ENCODE measurements at places on chromosomes 6 and 20. TPM values are rescaled to one million over a fixed set of nuclear protein-coding genes. Genes with fewer than 3 reads are reported as not detected.

The ULBP3 gene
- 0.69 TPM for total RNA-seq

The BFSP1 gene
- not detected for total RNA-seq

The MMS22L gene
- 20.5 TPM for total RNA-seq

The ATP9A gene
- total RNA-seq, result 0.22 TPM

The TRAM2 gene
- total RNA-seq, result 14.0 TPM

The TXLNB gene
- 3.3 TPM for total RNA-seq

The DSP gene
- not detected for total RNA-seq

The CYB5R4 gene
- total RNA-seq, result 39.6 TPM

The JAG1 gene
- not detected for total RNA-seq

The CNKSR3 gene
- not detected for total RNA-seq

GRCh38 chr6:64694356-64694755, 1012.7 kb downstream of the EYS start:
- no peak for DNase-seq

GRCh38 chr20:23143098-23143497, 57.0 kb upstream of the CD93 start:
- DNase-seq, result no peak

- no peak for DNase-seq
Measured at GRCh38 chr20:55004044-55004443, 528.7 kb downstream of the DOK5 start.

- DNase-seq, result no peak
Measured at GRCh38 chr6:35178932-35179832, 34.6 kb upstream of the SCUBE3 start.

- no peak for DNase-seq
Measured at GRCh38 chr20:49420292-49420691, 62.2 kb downstream of the KCNB1 start.

DNA sequence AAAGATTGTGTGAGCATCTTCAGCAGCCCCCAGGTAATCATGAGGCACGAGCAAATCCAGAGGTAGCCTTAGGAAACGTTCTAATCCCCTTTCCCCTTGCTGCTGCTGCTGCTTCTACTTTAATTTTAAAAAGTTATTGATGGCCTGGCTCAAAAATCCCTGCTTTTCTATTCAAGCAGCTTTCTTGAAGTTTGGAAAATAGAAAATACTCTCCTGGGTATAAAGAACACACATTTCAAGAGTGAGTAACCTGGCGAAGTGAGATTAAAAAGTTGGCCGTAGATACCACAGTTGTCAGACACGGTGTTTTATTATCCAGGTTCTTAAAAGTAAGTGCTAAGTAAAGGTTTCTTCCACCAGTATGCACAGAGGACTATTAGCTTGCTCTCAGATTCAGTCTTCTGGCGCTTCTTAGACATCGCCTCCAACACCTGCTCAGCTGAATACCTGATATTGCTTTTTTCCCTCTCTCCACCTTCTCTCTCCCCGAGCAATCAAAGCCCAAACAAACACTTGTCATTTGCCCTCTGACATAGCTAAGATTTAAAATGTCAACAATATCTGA, 150.7 kb downstream of the EDN3 start:
- no peak for DNase-seq

GRCh38 chr6:36073587-36073986, 46.0 kb downstream of the MAPK14 start:
- DNase-seq, result no peak

- DNase-seq, result no peak
Measured at GRCh38 chr6:17484201-17484849, 90.9 kb downstream of the CAP2 start.

DNA sequence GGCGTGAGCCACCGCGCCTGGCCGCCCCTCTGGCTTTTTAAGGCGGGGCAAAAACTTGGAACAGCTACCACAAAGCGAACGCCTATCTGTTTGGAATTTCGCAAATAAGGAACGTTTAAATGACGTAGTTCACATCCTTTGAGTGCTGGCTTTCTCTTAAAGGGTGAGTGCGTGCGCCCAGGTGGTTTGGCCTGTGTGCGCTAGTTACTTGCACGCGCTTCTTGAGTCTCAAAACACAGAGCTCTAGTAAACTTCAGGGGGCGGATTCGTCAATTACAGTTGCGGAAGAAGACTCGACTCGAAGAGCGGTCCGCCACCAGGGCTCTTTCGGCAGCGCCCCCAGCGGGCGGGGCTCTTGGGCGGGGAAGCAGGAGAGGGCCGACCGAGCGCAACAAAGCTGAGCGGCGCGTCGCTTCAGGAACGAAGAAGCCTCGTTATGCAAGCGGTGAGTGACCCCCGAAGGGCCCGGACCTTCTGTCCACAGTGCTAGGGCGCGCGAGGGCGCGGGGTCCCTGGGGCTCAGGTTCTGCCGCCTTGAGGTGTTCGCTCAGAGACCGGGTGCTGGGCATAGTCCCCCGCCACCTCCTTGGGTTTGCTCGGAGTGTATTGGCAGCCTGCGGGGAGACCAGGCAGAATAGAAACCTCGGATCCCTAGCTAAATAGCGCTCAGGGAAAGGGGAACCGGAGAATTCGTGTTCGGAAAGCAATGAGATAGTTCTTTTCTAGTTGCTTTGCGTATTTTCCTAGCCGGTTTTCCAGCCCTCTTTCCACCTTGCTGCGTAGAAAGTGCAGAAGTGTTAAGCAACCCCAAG, at the start of gene SYCP2L:
TSS of gene SYCP2L (plus strand) at position 362 of the 812 bp plus-strand sequence. CDS start at position 437, 75 bp downstream.
- peak; percentile 76 for DNase-seq

Data from B cell (primary cell).